ENCODE measurements at places on chromosomes 1 and 21.

DNA sequence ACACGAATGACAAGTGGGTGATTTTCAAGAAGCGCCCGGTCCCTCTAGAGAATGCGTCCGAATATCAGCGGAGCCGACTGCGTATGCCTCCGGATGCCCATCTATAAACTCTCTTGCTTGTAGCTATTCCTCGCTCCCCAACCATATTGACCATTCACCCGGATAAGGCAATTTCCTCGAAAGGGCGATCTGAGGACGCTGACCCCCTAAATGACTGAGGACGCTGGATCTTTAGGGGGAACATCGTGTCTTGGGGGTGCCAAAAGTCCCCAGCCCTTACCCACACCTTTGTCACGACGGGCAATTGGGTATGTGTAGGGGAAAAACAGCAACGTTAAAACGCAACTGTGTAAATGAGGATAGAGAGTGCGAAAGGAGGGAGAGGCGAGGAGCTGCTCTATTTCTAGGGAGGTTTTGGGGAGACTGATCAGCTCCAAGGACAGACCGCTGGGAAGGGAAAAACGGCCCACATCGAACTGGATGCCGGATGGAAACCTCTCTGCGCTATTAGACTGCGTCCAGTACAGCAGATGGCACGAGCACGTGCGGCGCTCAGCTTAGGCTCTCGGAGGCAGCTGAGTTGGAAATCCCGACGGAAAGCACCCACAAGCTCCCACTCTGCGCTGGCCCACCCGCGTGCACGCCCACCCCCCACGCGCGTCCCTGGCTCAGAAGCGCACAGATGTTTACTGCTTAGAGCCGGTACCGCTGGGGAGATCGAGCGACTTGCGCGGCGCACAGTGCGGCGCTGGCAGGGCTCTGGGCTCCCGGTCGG lies 2.9 kb upstream of the PRRX1 start:
- peak; percentile 43 for DNase-seq

GRCh38 chr1:151340870-151341754 lies 5.9 kb downstream of the RFX5 start:
- peak; percentile 23 for DNase-seq

DNA sequence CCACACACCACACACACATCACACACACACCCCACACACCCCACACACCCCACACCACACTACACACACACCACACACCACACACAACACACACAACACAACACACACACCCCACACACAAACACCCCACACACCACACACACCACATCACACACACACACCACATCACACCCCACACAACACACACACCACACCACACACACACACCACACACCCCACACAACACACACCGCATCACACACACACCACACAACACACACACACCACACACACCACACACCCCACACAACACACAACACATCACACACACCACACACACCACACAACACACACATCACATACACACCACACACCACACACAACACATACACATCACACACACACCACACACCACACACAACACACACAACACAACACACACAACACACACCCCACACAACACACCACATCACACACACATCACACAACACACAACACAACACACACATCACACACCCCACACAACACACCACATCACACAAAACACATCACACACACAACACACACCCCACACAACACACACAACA lies 2.4 kb downstream of the LYPD8 start:
- DNase-seq, result no peak

- no peak for DNase-seq
Observed at GRCh38 chr1:5962265-5963105, 29.7 kb downstream of the NPHP4 start.

- DNase-seq, result no peak
Observed at GRCh38 chr1:3746389-3746829, 5.8 kb upstream of the CCDC27 start.
